ENCODE measurements at places on chromosomes 1 and 21.

GRCh38 chr1:11134251-11134897, 34.7 kb upstream of the EXOSC10 start:
- DNase-seq = no peak

GRCh38 chr21:36354918-36355680, 30.1 kb upstream of the CHAF1B start:
- no peak for DNase-seq

- no peak for DNase-seq
These were observed 9.5 kb downstream of the TDRD5 start for GRCh38 chr1:179601093-179601492.

DNA sequence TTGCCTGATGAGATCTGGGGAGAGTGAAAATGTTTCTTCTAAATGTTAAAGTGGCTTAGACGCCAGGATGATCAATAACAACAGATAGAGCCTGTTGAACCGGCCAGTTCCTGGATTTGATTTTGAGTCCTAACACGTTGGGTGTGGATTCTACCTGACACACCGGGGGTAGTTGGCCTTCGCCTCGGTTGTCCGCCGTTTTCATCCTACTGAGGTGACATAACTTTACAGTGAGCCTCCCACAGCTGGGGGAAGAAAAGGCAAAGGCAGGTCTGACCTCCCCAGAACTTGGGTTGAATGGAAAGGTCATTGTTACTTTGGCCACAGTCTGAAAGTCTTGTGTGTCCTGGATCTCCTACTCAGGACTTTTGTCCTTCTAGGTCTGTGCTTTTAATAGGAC, 1.1 kb downstream of the PGD start:
- no peak for DNase-seq

- no peak for DNase-seq
These were observed 161.5 kb downstream of the GRIK3 start for GRCh38 chr1:36872858-36873257.

GRCh38 chr1:221823561-221823960, 81.7 kb upstream of the DUSP10 start:
- DNase-seq = no peak

GRCh38 chr1:247173431-247173830, 1.6 kb upstream of the ZNF124 start:
- DNase-seq = no peak

DNA sequence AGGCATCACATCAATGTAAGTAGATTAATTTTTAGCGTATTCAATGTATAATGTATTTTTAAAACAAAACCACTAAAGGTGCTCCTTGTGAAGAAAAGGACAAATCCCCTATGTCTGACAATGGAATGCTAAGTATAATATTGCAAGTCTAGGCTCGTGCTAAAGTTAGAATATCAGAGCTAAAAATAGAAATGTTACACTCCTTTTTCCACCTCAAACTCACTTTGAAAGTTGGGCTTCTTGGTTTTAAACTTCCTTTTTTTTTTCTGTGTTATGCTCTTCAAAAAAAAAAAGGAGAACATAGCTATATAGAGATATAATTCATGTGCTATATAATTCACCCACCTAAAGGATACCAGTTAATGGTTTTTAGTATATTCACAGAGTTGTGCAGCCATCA, 3.6 kb upstream of the SERBP1 start:
- DNase-seq = no peak

DNA sequence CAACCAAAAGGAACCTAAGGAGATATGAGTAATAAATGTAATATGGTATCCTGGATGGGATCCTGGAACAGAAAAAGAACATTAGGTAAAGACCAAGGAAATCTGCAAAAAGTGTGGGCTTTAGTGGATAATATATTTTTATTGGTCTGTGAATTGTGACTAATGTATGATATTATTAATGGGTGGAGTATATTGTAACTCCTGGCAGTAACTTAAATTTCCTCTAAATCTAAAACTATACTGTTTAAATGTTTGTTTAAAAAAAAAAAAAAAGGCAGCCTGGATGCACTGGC, 68.4 kb downstream of the LRRC8D start:
- no peak for DNase-seq

- DNase-seq = no peak
These were observed 53.9 kb upstream of the GPR52 start for GRCh38 chr1:174393885-174394284.

- no peak for DNase-seq
These were observed 26.5 kb upstream of the LPAR3 start for GRCh38 chr1:84919461-84919970.

- no peak for DNase-seq
These were observed 6.7 kb downstream of the ZNF496 start for GRCh38 chr1:247324923-247325322.

DNA sequence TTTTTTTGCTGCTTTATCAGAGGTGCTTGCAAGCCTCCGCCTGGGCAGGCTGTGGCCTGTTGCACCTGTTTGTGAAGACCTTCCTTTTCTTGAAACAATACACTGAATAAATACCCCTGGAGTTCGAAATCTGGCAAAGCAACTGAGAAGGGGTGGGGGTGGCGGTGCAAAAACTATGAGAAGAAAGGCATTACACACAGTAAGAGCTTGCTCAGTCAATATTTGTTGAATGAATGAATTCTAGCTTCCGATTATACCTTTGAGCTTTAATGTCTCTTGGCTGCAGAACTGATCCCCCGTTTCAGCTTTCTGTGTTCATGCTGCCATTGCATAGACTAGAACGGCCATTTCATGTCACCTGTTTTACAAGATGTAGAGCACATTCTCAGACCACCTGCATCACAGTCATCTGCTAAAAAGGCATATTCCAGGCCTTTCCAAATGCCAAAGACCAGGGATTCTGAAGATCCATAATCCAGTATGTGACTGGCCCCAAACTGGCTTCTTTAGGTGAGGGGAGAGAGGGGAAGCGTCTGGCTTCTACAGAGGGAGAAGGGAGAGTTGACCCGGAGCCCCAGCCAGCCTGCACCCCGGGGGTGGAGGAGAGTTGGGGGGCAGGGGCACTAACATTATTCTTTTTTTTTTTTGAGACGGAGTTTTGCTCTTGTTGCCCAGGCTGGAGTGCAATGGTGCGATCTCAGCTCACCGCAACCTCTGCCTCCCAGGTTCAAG, 111.5 kb downstream of the ETS2 start:
- no peak for DNase-seq

DNA sequence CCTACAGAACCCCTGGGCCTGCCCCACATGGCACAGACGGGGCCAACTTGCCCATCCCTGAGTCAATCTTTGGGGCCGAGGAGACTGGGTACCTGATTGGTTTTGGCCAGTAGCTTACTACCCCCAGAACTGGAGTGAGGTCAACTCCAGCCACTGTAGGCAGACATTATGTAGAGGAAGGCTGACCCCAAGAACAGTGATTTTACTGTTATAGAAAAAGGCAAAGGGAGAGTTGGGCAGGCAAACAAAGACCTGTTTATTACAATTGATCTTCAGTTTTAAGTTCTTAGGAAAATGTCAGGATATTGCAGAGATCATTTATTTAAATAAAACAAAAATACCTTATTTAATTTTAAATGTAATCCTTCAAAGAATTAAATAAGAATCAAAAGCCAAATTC, 653.8 kb downstream of the NPHP4 start:
- DNase-seq = no peak

DNA sequence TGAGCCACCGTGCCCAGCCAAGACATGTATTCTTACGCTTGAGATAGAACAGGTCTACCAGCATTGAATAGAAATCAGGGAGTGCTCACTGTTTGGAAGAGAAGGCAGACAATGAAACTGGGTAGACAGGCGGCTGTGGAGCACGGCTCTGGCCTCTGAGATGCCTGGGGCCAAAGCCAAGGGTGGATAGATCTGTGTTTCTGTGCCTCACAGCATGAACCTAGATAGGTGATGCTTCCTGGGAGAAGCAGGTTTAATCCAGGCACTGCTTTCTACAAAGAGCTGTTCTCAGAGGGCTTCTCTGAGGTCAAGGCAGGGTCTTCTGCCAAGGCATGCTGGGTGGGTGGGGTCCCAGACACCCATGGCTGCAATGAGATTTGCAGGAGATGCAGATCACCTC, 24.6 kb upstream of the PRSS38 start:
- no peak for DNase-seq

DNA sequence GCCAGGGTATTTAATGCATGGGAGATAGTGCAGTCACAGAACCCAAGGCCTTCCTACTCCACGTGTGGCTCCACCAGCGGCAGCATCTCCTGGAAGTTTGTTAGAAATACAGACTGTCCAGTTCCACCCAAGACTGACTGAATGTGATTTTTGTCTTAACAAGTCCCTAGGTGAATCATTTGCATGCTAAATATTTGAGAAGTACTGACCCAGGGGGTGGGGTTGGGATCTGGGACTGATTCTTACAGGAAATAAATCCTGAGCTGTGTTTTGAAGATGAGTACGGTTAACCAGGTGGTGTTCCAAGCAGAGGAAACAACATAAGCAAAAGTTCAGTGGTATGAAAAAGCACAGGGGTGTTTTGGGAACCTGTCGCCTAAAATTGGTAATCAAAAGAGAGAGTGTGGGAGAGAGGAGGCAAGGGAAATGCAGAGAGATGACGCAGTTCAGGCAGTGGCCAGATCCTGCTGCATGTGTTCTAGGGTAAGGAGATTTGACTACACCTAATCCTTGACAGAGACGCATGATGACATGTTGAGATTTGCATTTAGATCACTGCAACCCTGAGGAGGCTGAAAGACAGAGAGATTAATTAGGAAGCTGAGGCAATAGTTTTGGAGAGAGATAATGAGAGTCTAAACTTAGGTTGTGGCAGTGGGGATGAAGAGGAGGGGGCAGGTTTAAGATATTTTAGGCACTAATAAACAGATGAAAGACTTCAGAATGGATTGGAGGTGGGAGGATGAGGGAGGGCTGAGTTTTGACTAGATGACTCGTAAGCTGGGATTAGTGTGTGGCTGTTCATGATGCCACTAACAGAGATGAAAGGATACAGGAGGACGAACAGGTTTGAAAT, 3.7 kb upstream of the ZNF326 start:
- no peak for DNase-seq

GRCh38 chr1:7591565-7591964, 179.5 kb upstream of the VAMP3 start:
- DNase-seq = no peak

DNA sequence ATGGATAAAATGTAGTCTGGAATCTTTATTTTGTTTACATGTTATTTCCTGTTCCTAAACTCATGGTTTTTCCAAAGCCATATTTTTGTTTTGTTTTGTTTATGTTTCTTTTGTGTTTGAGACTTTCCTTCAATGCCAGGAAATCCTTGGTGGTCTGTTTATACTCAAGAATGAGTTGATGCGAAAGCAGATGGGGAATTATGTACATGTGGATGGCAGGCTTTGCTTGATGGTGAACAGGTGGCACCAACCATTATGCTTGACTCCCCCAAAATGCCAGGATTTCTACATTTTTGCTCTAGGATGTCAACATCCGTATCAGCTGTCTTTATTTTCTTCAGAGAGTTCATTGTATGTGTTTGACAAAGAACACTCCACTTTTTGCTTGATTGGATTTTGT, 448.5 kb downstream of the PRDM2 start:
- no peak for DNase-seq

GRCh38 chr1:16067933-16068332, 5.5 kb downstream of the FAM131C start:
- DNase-seq = no peak

- DNase-seq = no peak
These were observed 211.9 kb downstream of the NPHP4 start for GRCh38 chr1:5780324-5780716.

DNA sequence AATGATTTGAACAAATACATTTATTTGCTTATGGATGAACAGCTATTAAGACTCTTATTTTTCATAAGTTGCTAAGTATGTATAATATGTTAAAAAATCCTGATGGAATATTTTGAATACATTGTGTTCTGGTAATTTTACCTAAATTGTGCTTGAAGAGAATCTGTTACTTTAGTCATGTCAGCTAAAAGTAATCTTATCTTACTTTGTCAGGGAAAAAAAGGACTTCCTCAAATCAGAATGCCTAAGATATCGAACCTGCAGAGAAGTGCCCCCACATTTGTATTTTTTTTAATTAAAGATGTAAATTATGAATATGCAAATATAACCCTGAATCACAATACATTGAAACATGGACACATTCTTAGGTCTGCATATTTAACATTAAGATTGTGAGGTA, 1331.7 kb downstream of the MRPL39 start:
- no peak for DNase-seq

DNA sequence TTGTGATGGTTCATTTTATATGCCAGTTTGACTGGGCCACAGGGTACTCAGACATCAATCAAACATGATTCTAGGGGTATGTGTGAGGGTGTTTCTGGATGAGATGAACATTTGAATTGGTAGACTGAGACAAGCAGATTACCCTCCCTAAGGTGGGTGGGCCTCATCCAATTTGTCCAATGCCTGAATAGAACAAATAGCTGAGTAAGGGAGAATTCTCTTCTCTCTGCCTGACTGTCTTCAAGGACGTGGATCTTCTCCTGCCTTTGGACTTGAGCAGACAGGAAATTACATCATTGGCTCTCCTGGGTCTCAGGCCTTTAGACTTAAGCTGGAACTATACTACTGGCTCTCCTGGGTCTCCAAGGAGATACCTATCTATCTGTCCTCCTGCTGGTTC, 64.4 kb downstream of the SUSD4 start:
- no peak for DNase-seq

DNA sequence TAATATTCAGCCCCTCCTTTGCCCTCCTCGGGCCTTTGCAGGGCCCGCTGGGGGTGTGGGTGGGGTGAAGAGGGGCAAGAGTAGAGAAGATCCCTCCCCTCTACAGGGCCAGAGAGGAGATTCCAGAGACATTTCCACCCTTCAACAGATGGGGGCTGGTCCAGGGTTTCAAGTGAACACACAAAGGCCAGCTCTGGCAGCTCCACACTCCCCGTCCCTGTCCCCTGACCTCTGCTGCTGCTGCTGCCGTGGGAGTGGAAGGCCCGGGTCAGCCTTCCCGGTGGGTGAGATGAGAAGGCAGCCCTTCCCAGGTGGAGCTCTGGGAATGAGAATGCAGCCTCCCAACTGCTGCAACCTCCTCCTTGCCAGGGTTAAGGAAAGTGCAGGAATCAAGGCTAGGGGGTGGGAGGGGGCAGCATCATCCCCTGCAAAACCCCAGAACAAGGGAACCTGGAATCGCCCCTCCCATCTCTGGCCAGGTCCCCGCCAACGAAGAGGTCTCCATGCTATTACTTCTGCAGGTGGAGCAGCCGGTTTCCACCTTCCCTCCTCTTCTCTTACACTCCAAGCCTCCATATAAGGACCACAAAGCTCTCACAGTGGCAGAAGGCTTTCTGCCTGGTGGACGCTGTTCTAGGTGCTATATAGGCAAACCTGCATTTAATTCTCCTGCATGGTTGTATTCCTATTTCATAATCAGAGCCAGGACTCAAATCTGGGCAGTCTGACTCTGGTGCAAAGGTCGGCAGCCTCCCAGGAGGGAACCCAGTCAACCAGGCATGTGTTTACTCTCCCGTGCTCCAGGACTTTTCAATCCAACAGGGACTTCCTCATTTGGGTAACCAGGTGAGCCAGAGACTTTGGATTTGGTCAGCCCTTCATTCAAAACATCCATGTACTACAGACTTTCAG, 22.9 kb upstream of the ARHGEF10L start:
- no peak for DNase-seq

DNA sequence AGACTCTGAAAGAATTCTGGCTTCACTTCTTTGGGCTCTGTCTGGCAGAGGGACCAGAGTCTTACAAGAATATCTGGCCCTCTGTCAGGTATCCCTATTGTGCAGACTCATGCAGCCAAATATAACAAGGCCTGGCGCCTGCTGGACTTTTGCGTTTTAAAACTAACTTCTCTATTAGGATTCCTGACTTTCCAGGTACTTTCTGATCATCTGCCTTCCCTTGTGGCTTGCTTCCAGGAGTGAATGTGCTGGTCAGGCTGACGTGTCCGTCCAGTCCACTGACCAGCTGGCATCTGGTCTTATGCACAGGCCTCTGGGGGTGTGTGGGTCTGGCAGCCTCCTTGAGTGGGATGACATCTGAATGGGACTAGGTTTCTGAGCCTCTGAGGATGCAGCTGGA, 8.6 kb upstream of the RAB29 start:
- no peak for DNase-seq

Data from esophagus squamous epithelium (tissue), 5 donors.